Stimulated activated CD8-positive, alpha-beta memory T cell treated with anti-CD3 and anti-CD28 coated beads, Interleukin-2, amount 100 ng/mL, for 48 hours (primary cell): ENCODE measurements at places on chromosomes 2 and 18.

- no peak for DNase-seq
Measured at GRCh38 chr2:76174505-76174904, 463.8 kb upstream of the GCFC2 start.

DNA sequence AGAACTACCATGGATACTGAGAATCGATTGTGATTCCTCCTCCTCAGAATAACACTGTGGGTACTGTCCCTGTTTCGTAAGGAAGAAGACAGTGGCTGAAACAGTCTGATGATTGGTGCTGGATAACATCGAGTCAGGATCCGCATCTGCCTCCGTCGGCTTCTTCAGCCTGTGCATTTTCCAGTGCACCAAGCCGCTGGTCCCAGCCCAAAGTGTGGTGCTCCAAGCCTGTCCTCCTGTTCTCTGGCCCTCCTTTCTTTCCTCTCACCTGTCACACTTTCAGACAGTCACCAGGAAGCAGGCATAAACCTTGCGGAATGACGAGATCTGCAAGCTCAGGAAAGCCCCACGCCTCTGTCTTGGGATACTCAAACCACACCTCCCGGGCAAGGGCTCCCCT, 30.6 kb downstream of the PTGR3 start:
- DNase-seq, result no peak

DNA sequence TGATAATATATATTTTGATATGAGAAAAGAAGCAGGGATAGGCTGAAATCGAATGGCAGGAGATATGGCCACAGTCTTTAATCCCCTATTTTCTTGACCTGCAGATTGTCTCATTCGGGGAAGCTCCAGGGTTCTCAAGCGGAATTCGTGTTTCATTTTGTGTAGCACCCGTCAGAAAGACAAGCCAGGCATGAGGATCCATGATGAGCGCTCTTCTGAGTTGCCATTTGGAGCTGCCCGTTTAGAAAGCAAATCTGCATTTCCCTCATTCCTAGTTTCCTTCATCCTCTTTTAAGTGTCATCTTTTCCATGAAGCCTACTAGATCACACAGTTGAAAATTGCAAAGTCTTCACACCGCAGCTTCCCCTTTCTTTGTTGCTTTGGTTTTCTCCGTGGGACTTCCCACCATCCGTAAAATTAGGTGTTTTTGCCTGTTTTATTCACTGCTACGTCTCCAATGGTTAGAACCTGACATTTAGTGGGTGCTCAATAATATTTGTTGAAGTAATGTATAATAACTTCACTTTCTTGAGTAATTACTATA, 16.9 kb downstream of the HNMT start:
- no peak for DNase-seq

DNA sequence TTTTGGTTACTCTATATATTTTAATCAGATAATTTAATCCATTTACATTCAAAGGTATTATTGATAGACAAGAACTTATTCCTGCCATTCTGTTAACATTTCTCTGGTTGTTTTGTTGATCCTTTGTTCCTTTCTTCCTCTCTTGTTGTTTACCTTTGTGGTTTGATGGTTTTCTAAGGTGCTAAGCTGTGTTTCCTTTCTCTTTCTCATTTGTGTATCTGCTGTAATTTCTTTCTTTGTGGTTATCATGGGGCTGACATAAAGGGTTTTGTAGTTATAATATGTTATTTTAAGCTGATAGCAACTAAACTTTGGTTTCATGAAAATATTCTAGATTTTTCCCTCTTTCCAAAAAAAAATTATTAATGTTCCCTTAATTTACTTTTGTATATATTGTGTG, 179.2 kb downstream of the NDUFA10 start:
- no peak for DNase-seq

- DNase-seq, result no peak
Measured at GRCh38 chr2:60413069-60413813, 140.2 kb downstream of the BCL11A start.

- DNase-seq, result no peak
Measured at GRCh38 chr2:241499146-241499965, 9.0 kb downstream of the STK25 start.

DNA sequence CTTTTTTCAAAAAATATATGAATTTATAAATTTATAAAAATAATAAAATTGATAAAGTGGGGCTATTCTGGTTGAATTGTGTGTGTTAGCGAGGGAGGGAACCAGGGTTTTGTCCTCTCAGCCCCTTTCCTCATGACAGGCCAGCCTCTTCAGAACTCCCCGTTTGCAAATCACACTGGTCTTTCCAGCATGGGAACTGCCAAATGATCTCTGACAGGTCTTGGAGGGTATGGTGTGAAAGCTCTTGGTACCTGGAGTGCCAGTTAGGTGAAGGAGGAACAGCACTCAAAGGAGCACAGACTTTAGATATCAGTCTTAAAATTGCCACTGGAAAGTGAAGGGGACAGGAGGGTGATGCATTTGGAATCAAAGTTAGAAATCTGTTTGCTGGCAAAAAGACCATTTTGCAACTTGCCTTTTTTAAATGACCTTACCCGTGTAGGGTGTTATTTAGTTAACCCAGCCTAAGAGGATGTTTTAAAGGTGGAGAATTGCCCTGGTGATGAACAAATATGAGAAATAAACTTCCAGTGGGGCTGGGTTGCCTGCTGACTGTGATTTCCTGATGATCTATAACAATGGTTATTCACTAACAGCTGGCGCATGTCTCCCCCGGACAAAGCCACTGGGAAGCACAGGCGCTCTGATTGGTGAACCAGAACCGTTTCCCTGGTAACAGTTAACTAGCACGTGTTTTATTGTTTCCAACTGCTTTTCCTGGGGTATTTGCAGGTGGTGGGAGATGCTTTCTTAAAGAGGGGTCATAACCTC, 85.3 kb upstream of the EFEMP1 start:
- DNase-seq, result no peak

DNA sequence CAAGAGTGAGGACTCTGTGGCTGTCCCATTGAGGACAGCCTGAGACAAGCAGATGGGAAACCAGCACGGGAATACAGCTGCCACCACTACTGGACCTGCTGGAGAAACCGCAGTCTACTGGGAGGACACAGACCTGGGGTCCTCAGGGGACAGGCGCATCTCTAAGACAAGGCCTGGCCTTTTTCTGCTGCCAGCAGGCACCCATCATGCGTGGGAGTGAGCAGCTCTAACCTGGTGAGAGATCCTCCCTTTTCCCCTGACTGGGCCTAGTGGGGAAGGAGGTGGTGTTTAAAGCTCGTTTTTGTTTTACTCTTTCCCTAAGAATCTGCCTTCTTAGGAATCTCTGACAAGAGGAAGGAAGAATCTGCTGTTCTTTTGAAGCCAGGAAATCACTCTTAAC, 36.6 kb downstream of the CYRIA start:
- DNase-seq, result no peak

DNA sequence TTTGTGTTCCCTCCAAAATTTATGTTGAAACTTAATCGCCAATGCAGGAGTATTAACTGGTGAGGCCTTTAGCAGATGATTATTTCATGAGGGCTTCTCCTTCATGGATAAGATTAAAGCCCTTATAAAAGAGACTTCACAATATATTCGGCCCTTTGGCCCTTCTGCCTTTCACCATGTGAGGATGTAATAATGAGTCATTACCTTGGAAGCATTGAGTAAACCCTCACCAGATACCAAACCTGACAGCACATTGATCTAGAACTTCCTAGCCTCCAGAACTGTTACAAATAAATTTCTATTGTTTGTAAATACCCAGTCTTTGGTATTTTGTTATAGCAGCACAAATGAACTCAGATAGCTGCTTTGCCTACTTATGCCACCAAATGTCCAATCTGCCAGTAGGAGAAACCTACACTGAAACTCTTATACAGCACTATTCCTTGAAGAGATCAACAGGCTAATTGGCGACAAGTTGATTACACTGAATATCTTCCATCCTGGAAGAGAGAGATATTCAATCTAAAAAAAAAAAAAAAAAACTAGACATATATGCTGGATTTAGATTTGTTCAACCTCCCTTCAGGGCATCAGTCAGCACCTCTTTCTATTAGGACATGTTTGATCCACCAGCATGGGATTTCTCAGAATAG, 125.9 kb upstream of the COL5A2 start:
- no peak for DNase-seq

GRCh38 chr18:7805880-7806279, 238.8 kb downstream of the PTPRM start:
- no peak for DNase-seq

DNA sequence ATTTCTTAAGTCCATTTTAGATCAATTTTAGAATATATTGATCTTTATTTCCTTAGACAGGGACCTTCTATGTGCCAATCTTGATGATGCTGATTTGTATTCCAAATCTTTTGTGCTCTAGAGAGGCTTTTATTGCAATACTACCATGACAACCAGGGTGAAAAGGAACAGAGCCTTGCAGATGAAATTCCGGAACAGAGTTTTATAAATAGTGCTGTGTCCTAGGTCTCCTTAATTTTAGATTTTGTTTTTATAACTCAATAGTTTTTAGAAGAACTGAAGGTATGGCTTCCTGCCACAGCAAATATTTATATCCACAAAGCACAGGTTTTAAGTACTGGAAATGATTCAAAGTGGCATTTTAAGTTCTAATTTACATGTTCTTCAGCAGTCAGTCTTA, 160.2 kb downstream of the PMAIP1 start:
- no peak for DNase-seq

DNA sequence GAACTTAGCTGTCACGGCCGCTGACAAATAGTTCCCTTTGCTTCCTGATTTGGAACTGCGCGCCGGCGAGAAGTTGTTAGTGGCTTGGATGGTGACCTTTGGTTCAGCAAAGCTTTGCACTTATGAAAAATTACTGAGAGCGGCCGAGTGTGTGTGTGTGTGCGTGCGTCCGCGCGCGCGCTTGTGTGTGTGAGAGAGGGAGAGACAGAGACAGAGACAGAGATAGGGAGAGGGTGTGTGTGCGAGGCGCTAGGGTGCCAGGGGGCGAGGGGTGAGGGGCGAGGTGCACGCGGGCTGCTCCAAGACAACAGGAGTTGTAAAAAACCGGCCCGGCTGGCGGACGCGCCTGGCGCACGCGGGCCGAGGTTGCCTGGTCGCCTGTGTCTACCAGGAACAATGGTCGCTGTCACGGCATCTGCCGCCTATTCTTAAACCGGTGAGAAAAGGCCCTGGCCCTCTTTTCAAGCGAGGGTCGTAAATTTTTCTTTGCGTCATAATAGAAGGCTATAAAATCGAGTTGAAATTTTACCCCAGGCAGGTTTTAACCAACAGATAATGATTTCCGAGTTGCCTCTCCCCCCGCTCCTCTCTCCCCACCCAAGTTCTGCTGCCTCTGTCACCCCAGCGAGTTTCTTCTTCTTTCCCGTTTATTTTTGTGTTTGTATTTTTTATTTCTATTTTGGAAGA, 535 bp downstream of the HOXD3 start:
- no peak for DNase-seq

DNA sequence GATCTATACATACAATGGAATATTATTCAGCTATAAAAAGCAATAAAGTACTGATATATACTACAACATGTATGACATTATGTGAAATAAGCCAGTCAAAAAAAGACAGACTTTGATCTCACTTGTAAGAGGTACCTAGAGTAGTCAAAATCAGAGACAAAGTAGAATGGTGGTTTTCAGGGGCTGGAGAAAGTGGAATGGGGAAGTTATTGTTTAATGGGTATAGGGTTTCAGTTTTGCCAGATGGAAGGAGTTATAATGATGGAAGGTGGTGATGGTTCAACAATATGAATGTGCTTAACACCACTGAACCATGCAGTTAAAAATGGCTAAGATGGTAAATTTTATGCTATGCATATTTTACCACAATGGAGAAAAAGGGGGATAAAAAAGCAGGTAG, 6.3 kb downstream of the COBLL1 start:
- no peak for DNase-seq

- DNase-seq, result no peak
Measured at GRCh38 chr2:126627643-126628042, 28.3 kb upstream of the GYPC start.

- DNase-seq, result no peak
Measured at GRCh38 chr18:48493434-48494230, 45.2 kb upstream of the CTIF start.

GRCh38 chr2:184875212-184875611, 276.9 kb downstream of the ZNF804A start:
- DNase-seq, result no peak

DNA sequence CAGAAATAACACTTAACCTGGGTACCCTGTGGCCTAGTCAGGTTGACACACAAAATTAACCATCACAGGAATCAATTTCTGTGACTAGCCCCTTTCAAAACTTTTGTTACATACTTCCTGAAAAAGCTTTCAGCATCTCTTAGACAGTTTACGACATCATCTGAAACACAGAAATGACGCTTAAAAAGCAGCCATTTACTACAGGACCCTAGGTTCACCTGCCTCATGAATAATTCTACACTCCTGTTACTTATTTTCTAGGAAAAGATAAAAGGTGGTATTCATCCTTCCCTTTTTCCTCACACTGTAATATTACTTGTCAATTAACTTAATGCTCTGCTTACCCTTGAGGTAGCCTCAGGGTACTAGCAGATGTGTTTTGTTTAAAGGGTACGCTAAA, 388.4 kb downstream of the IRS1 start:
- DNase-seq, result no peak

GRCh38 chr2:240432430-240432819, 3.0 kb upstream of the GPC1 start:
- no peak for DNase-seq

DNA sequence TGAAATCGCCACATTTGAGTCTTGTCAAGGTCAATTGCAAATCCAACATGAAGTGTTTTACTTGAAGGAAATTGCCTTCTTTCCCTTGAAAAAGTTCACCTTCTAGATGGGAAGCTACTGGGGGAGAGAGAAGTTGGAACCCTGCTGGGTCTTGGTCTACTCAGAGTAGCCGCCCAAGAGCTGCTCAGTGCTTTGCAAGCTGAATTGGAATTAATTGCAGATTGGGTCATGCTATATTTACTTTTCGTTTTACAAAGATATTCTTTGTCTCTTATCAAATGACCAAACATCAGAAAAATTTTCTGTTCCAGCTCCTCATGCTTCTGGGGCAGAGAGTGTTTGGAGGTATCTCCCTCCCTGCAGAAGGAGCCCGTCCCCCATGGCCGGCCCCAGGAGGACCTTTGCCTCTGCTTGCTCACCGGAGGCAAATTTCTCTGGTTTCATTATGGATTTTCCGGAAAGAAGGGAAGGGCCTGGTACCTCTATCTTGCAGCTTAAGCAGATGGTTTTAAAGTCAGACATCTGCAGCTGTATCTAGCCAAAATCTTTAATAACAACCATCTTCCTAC, 289.7 kb downstream of the MYT1L start:
- no peak for DNase-seq

DNA sequence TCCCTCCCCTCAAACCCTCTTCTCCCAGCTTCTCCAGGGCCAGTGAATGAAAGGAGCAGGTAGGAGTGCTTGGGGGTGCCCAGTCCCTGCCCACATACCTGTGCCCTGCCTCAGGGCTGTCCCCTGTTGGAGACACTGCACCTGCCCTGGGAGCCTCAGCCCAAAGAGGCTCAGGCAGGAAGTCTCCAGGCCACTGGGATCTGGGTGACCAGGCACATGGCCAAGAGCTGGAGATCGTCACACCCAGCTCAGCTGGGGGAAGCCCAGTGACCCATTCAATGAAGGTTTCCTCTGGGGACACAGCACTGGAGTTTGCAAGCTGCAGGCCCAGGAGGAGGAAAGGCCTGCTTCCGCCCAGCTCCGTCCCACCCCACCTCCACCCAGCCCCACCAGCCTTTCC, 156.4 kb downstream of the ZFP36L2 start:
- DNase-seq, result no peak

GRCh38 chr2:232870018-232870765, at the start of gene SNORC:
TSS of gene SNORC (plus strand) at chr2:232870264. CDS start at chr2:232870342, 78 bp downstream.
- DNase-seq, result no peak

- DNase-seq, result no peak
Measured at GRCh38 chr2:60586081-60586480, 32.6 kb upstream of the BCL11A start.

- no peak for DNase-seq
Measured at GRCh38 chr2:179788104-179788503, 73.3 kb downstream of the ZNF385B start.

- DNase-seq, result peak; percentile 19
Measured at GRCh38 chr2:238024986-238025385, 35.8 kb upstream of the SCLY start.
